ENCODE measurements at places on chromosomes 7 and 10.

DNA sequence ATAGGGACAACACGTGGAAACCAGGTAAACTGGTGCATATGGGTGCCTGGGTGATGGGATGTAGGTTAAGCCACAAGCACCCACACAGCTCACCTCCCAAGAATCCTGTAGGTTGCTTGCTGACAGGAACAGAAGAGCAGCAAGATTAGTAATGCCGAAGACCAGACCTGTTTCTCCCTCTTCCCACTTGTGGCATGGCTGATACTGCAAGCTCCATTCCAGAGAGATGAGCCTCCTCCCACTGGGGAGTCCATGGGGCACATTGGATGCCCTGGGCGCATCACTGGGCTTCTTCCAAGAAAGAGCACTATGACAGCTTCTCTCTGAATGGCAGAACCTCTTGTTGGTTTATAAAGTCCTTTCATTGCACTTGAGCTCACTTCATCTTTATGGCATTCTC lies 44.4 kb upstream of the LOXL4 start:
- DNase-seq: no peak

- DNase-seq: no peak
These were observed 95.8 kb downstream of the WNT2 start for GRCh38 chr7:117227091-117227490.

- no peak for DNase-seq
These were observed 294.8 kb downstream of the GRID1 start for GRCh38 chr10:86071758-86072157.

GRCh38 chr7:46763344-46763743 lies 818.6 kb downstream of the TNS3 start:
- DNase-seq: no peak

DNA sequence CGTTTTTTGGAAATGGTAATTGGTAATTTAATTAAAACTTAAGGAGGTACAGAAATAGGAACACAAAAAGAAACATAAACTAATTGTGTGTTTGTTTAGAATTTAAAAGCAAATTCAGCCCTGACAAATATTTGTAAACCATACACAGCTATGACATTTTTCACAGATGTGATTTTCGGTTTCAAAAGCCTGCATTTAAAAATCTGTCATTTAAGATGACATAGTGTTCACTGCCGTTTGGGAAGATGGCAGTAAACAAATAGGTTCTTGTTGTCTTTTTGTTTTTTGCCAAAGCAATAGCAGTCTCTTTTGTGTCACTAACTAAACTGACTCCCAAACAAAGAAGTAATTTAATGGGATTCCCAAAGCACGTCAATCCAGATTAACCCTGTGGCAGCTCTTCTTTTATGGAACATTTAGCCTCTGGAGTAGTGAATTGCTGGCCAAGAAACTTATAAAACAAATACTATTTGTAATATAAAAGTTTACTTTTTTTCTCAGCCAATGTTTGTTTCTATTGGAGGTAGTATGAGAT lies 697.6 kb downstream of the PHTF2 start:
- no peak for DNase-seq

GRCh38 chr10:70513848-70514309 lies 35.3 kb downstream of the PALD1 start:
- DNase-seq: no peak

- DNase-seq: no peak
These were observed 91.2 kb downstream of the LSMEM1 start for GRCh38 chr7:112571852-112572607.

GRCh38 chr10:60141896-60142559 lies 235.7 kb upstream of the CCDC6 start:
- DNase-seq: no peak

DNA sequence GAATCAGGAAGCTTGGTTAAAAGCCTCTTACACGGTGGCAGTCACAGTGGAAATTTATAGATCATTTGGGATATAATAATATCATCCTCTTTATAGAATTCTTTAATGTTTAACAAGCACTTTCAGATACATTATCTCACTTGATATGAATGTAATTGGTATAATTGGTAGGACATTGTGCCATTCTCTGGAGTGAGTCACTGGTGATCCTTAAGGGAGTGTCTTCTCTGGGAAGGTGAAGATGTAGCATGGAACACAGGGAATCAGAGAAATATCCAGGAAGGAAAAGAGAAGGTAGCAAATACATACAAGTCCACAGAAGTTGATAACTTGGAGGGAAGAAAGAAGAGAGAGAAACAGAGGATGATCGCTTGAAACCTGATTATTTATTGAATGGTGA lies 9.8 kb downstream of the PTPRZ1 start:
- no peak for DNase-seq

DNA sequence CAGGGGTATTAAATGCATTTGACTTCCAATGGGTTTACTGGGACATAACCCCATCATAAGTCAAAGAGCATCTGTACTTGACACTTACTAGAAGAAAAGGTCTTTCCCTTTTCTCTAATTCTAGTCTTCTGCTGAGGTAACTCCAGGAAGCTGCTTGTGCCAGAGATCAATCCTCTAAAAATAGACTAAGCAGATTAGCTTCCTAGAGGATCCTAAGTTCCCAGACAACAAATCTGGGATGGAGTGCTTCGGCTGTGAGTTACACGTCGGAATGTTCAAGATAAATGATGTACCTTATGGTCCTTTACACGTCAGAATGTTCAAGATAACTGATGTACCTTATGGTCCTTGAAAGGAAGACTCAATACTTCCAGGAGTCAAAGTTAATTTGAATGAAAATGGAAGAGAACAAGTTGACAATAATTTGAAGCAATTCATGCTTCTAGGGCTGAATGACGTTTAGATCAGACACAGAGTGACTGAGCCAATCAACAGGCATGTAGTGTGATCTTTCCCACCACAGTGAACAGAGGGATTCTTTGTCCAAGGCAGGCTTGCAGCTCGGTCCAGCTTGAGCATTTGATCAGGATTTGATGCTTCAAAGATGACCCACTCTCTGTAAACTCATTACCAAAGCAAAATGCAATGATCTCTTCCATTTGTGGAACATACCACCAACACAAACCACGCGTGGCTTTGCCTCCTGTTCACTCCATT lies 63.8 kb downstream of the SLC37A3 start:
- DNase-seq: no peak

DNA sequence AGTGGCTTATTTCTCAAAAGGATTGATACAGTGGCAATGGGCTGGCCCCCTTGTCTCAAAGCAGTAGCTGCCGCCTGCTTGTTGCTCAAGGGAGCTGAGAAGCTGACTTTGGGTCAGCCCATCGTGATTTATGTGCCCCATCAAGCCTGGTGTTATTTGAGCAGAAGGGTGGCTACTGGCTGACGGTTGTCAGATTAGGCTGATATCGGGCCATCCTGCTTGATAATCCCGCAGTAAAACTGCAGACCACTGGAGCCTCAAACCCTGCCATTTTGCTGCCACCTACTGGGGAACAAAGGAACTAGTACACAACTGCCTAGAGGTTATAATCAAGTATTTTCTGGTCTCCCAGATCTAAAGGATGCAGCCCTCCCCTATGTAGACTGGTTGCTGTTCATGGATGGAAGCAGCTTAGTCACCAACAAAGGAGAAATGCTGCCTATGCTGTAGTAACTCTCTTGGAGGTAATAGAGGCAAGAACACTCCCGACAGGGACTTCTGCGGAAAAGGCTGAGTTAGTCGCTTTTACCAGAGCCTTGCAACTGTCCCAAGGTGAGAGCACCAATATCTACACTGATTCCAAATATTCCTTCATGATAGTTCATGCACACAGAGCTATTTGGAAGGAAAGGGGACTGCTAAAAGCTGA lies 65.9 kb upstream of the ZNF92 start:
- no peak for DNase-seq

DNA sequence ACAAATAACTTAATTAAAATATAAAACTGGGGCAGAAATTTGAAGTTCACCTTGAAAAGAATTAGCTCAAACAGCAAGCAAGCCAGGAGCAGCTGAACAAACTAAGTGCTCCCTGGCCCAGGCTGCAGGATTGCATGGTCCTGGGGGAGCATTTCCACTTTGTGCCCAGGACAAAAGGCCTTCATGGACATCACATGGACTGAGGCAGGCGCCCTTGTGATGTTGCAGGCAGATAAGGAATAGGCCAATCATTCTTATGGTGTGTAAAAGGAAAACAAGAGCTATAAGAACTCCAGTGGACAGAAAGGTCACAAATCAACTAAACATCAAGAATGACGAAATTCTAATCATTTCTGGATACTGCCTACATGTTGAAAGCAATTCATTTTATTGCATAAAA lies 17.5 kb upstream of the TECTB start:
- no peak for DNase-seq
